Kidney (tissue), 22 donors: ENCODE measurements at places on chromosomes 6 and 20.
A peak's percentile ranks its signal among the peaks of the same experiment; 100 is the strongest.

- DNase-seq = no peak
Measured at GRCh38 chr6:100349366-100349765, 115.4 kb downstream of the SIM1 start.

GRCh38 chr6:167557675-167558074 lies 232.8 kb downstream of the TTLL2 start:
- no peak for DNase-seq

- no peak for DNase-seq
Measured at GRCh38 chr6:45645302-45645701, 267.6 kb upstream of the SUPT3H start.

DNA sequence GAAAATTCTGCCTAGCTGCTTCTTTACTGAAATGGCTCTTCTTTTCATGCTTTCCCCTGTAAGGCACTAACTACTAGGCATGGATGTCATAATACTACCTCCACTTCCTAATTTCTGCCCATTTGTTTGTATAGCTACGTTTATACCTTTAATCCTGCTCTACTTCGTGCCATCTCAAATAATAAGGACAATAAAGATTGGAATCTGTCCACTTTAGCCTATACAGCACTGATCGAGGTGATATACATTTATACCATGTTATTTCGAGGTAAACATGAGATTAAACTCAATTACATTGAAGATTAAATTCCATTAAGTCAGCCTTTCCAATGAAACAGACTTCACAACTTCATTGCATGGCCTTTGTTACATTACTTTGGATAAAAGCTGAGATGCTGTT lies 390.6 kb upstream of the MARCKS start:
- no peak for DNase-seq

DNA sequence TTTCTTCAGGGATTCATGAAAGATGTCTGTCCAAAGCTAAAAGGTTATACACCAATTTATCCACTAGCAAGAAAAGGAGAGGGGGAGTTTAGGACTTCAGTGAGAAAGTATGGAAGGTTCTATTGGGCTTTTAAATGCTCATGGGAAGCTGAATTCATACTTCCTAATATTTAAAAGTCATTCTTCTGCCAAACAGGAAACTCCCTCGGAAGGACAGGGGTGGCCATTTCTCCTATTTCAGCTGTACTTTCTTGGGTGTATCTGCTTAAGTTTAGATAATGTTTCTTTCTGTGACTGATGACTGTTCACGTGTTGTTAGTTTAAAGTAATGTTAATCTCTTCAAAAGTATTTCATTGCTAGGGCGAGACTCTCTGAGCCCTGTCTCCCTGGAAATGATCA lies 80.5 kb upstream of the IFNGR1 start:
- DNase-seq = no peak

GRCh38 chr20:9411833-9412232 lies 102.6 kb upstream of the LAMP5 start:
- DNase-seq = no peak

DNA sequence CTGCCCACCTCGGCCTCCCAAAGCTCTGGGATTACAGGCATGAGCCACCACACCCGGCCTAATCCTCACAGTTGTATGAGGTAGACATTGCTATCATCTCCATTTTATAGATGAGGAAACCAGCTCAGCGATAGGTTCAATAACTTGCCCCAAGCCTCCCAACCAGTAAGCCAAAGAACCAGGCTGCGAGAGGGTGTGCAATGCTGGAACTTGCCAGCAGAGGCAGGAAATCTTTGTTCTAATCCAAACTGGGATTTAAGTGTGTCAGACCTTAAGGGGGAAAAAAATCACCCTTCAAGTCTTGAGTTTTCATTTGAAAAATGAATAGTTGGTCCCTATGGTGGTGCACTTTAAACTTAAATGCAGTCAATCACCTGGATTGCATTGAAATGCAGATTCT lies 20.1 kb upstream of the RNGTT start:
- peak; percentile 38 for DNase-seq

GRCh38 chr20:63546256-63546955 lies 1.1 kb downstream of the SRMS start:
- no peak for DNase-seq

DNA sequence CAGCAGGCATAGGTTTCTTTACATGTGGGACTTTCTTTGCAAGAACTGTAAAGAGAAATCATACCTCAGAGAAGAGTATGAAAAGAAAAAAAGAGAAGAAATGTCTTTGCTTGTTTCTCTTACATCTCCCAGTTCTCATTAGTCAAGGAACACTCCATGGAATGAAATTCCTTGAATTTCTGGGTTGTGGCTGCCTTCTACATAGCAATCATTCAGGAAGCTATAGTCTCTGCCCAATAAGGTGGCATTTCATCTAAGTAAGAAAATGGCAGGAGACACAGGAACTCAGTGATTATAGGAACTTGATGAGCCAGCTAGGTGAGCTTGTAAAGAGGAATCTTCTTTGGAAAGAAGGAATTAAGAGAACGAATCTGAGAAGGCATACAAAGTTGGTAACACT lies 197.0 kb upstream of the FKBP1C start:
- DNase-seq = no peak

DNA sequence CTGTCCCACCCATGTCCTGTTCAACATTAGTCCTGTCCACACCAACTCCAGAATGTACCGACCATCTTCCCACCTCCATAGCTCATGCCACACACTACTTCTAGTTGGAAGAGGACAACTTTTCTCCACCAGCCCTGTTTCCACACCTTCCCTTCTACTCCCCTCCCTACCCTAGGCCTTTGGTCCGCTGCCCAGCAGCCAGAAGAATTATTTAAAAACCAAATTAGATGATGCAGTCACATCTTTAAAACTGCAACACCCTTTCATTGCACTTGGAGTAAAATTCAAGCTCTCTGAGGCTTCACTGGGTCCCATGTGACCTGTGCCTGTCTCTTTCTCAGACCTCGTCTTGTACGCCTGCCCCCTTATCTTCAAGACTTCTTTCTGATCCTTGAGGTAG lies 53.8 kb downstream of the BANF2 start:
- DNase-seq = no peak

DNA sequence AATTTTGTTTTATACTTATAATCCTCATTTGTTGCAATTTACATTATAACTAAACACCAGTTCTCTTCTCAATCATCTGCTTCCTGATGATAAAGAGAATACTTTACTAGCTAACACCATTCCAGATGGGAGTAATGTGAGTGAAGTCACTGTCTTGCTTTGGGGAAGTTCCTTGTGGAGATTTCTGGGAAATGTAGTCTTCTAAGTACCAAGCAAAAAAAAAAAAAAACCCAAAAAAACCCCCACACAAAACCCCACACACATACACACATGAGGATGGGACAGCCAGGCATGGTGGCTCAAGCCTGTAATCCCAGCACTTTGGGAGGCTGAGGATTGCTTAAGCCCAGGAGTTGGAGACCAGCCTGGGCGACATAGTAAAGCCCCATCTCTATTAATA lies 2.2 kb upstream of the SNPH start:
- DNase-seq = no peak

GRCh38 chr6:54617730-54618129 lies 228.8 kb upstream of the FAM83B start:
- no peak for DNase-seq

GRCh38 chr20:45377269-45377668 lies 856 bp downstream of the TP53TG5 start:
- DNase-seq = peak; percentile 78

DNA sequence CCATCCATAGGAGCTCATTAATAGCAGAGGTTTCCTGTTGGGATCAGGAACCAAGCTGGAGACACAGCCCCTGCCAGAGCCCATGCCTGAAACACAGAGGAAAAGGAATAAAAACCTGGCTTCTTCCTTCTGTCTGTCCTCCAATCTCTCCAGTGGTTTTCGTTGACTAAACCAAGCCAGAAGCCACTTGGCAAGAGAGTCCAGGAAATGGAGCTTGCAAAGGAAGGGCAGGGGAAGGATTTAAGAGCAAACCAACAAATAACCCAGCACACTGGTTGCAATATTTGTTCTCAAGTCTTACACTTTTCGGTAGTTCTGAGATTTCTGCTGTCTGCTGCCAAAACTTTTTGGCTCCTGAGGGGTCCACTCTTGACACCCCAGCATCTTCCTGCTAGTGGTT lies 137.0 kb upstream of the BMP2 start:
- no peak for DNase-seq

- no peak for DNase-seq
Measured at GRCh38 chr20:33812908-33813462, 1.8 kb downstream of the CHMP4B start.

GRCh38 chr6:28303570-28303969 lies 22.2 kb downstream of the PGBD1 start:
- DNase-seq = no peak

DNA sequence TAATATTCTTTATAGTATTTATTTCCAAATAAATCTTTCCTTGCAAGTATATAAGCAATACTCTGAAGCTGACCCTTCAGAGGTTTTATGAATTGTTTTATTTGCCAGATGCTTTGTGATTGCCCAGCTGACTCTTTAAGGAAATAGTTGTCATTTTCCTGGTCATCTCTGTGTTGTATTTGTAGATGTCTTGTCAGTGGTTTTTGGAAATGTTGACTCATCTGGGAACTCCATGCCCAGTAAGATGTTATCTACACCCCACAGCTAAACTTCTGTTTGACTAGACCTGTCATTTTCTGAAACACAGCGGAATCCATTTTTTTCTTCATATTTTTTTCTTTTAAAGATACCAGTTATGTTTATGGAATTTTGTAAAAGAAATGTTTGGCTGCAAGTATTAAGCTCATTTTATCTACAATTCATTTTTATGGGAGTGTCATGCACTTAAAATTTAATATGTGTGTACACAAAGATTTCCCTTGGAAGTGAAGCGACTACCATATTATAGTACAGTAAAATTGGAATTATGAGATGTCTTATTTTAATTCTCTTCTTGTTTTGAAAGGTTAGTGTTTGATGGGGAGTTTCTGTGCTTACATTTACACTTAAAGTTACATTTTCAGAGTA lies 491.0 kb downstream of the NKAIN2 start:
- no peak for DNase-seq

DNA sequence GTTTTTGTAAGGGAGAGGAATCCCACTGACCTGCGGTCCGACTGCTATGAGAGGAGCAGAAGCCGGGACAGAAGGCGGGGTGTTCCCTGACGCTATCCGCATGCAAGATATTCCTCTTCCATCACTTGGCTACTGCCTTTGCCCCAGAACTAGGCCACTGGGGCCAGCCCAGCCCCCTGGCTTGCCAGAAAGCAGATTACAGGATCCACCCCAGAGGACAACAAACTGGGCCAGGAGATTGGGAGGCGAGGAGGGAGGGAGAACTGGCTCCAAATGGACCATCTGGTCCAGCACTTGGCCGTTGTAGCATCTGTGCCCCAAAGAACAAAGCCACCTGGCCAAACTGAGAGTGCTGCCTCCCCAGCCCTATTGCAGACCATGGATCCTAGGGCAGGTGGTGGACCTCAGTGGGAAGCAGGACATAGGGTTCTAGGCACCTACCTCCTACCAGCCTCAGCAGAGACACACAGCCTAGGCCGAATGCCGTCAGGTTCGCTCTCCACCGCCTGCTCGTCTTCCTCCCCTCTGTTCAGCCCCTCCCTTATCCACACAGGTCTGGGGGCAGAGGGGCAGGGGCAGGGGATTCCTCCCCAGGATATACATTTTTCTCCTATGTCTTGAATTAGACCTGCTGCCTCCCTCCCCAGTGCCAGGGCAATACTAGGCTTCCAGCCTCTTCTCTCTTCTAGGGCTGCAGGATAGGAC lies 4.0 kb downstream of the MDGA1 start:
- no peak for DNase-seq

DNA sequence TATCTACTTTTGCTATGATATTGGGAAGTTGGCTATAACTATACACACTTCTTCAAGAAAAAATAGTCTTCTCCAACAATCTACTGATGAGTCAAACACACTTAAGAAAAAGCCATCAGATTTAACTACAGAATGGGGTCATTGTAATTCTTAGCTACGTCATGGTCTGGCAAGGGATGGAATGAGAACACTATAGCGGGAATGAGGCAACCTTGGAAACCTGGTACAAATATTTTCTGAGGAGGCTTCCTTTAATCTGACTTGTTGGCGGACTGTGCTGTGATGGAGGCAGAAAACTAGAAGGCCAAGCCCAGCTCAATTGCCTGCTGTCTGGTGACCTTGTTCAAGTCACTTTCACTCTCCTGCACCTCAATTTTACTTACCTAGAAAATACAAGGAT lies 586.8 kb upstream of the JAG1 start:
- no peak for DNase-seq

- peak; percentile 47 for DNase-seq
Measured at GRCh38 chr20:63165356-63166192, 50.4 kb downstream of the YTHDF1 start.

DNA sequence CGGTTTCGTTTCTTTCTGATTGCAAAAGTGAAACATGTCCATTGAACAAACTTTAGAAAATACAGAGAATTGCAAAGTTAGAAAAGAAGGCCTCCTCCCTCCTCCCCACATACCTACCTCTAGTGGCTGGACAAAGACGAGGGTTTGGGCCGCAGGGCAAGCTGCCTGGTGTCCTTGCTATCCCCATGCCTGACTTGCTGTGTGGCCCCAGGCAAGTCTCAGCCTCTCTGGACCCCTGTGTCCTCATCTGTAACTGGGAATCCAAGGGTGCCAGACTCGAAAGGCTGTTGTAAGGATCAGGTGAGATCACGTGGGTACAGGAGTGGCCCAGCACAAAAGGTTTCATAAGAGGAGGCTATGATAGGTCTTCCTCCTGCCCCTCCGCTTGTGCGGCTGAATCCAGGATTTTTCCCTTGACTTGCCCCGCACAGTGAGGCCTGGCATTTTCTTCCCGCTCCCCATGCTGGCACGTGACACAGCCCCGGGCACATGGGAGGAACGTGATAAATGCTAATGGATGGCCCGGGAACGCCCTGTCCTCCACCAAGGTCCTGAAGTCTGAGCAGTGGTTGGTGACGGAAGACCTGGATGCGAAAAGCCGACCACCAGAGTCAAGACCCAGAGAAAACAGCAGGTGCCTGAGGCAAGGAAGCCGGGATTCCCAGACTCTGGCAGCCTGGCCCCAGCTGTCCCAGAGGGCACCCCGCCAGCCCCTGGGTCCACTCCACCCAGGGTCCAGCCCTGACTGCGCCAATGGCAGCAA lies 55.8 kb downstream of the UBE2V1 start:
- DNase-seq = no peak

DNA sequence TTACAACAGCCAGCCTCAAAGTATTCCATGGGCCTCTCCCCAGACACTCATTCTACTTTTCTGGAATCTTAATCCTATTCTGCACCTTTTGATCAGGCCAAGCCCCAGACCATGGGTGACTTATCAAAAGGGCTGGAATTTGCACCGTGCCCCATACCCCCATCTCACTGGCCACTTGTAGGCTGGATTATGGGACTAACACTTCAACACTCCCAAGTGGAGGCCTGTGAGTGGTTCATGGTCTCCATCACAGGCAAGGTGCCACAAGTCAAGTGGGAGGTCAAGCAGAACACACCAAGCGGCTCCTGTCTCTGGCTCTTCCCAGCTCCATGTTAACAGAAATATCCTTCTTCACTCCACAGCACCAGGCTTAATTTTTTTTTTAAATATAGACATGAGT lies 212.3 kb upstream of the HEY2 start:
- no peak for DNase-seq

GRCh38 chr6:159084493-159085091 lies 39.8 kb upstream of the TAGAP start:
- DNase-seq = no peak

- peak; percentile 53 for DNase-seq
Measured at GRCh38 chr6:422433-423054, 31.0 kb downstream of the IRF4 start.

- peak; percentile 1 for DNase-seq
Measured at GRCh38 chr6:69663215-69663614, 133.6 kb downstream of the LMBRD1 start.
